Stimulated activated CD8-positive, alpha-beta memory T cell treated with anti-CD3 and anti-CD28 coated beads, Interleukin-15, amount 100 ng/mL, for 24 hours (primary cell): ENCODE measurements at places on chromosomes 6 and 20.

DNA sequence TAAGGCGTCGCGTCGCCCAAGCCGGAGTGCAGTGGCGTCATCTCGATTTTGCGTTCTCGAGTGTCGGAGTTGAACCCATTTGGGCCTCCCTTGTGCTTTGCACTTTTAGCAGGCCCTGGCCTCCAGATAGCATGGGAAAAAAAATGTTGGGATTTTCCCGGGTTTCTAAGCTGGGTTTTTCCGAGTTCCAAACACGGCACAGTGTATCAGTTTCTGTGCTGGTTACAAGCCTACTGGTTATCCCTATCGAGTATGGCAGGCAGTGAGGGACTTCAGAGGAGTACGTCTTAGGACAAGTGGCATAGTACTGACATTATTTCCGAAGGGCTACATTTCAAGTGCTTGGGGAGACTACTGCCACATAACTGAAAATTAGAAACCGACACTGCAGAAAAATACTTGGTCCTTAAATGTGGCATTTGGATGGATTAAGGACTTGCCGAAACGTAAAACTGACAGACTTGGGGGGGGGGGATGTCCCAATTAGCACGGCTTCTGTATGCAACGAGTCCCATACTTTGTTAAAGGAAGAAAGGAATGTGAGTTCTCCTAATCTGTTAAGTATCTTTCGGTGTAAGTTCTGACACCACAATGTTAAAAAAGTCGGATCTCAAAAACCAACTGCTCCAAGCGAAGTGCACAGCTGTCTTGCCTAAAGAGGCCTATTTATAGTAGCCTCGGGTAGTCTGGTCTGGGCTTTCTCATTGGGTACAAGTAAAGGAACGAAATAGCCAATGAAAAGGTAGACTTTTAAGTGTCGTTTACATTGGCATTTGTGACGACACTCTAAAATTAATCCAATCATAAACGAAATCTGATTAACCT, 70.2 kb downstream of the HFE start:
- no peak for DNase-seq

GRCh38 chr6:113027780-113028179, 680.6 kb downstream of the RFPL4B start:
- DNase-seq = no peak

DNA sequence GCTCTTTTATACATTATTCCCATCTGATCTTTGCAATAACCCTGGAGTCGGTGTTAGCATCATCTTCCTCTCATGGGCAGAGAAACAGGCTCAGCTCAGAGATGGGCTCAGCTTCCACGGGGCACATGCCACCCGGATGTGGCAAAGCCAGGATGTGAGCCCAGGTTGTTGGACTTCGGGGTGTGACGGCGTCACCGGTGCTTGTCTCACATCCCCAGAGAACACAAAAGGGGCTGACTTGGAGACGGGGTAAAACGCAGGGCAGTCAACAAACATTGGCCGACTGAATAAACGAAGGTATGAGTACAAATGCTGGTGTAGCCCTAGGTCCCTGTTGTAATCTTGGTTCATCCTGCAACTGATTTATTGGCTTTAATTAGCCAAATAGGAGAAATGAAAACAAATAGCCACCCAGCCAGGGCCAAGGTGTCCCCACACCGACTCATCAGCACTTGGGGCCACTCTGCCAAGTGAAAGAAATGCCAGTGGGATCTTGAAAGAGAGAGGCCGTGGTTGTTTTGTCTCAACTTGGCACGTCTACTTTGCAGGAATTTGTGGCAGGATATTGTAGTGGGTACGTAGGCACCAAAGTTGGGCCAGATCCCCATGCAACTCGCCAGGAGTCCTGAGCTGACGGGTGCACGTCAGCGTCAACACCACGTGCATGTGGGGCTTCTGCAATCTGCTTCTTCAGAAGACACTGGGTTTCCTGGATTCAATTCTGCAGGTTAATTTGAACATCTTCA, 42.8 kb downstream of the APCDD1L start:
- DNase-seq = no peak

DNA sequence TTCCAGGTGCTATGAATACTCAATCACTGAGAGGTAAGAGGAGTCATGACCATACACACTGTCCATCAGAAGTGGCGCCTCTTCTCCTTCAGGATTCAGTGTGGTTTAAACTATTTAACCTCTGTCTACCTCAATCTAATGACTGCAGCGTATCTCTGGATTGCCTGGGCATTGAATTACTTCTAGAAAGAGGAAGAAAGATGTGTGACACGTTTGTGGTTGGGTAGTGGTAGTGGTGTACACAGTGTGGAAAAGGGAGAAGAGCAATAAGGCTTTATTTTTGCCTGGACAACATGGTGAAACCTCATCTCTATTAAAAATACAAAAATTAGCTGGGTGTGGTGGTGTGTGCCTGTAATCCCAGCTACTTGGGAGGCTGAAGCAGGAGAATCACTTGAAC, 38.0 kb upstream of the ECHDC1 start:
- no peak for DNase-seq

GRCh38 chr20:44151621-44152416, 35.2 kb downstream of the JPH2 start:
- no peak for DNase-seq

DNA sequence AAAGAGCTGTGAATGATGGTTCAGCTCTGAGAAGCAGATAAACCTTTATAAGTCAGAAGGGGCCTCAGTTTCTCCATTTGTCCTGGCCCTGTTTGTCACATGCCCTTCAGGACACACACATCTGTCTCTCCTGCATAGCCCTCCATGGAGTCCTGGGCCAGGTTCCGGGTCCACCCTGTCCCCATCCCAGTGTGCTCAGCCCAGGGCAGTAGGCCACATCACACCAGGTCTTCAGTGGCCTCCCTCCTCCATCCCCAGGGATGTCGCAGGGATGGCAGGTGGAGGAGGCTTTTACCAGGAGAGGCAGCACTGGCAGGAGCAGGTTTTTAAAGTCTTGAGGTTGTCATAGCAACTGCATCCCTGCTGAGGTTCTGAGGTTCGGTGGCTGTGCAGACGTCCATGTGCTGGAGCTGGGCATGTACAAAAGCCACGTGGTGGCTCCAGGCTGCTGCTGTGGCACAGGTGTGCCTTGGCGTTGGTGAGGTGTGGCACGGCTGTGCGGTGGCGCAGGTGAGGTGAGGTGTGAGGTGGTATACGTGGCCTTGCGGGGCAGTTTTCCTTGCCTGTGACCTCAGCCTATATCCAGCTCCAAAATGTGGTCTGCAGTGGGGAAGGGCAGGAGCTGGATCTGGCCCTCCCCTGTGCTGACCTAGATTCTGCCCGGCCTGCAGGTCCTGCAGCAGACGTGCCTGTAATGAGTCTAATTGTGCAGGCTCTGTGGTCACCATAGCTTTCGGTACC, 8.0 kb upstream of the NPBWR2 start:
- no peak for DNase-seq

DNA sequence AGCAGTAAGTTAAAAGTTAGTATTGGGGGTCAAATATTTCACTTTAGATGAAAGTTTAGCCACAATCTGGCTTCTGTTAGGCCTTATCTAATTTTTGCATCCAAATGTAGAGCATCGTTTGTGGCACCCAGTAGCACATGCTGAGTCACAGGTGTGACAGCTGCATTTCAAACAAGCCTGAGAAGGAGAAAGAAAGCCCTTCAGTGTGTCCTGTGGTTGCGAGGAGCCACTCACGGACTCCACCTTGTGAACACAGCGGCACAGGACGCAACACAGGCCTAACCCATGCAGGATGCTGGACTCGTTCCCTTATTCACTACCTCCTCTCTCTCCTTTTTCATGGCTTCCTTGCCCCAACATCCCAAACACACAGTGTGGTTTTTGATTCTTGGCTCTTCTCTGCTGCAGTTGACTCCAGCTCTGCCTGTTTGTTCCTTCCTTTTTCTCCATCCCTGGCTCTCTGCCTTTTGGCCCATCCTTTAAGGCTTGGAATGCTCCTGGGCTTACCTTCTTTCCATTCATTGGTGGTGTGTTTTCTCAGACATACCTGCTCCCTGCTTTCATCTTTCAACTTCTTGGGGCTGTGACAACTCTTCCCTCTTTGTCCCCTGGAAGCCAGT, 124.2 kb downstream of the SLC16A10 start:
- no peak for DNase-seq

DNA sequence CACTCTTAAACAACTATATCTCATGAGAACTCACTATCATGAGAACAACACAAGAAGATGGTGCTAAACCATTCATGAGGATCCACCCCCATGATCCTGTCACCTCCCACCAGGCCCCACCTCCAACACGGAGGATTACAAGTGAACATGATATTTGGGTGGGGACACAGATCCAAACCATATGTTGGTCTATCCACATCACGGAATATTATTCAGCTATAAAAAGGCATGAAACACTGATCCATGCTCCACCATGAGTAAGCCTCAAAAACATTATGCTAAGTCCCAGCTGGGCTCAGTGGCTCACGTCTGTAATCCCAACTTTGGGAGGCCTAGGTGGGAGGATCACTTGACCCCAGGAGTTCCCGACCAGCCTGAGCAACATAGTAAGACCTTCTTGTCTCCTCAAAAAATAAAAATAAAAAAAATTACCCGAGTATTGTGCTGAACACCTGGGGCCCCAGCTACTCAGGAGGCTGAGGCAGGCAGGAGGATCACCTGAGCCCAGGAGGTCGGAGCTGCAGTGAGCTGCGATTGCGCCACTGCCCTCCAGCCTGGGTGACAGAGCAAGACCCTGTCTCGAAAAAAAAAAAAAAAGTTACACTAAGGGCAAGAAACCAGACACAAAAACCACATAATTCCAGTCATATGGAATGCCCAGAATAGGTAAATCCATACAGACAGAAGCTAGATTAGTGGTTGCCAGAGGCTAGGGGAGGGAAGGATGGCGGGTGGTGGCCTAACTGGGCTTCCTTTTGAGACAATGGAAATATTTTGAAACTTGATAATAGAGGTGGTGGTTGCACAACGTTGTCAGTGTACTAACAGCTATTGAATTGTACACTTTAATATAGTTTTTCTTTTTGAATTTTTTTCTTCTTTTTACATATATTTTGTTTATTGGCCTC, 43.1 kb downstream of the ZNF217 start:
- no peak for DNase-seq

- DNase-seq = no peak
Observed at GRCh38 chr6:96995903-96996302, 71.4 kb downstream of the KLHL32 start.

DNA sequence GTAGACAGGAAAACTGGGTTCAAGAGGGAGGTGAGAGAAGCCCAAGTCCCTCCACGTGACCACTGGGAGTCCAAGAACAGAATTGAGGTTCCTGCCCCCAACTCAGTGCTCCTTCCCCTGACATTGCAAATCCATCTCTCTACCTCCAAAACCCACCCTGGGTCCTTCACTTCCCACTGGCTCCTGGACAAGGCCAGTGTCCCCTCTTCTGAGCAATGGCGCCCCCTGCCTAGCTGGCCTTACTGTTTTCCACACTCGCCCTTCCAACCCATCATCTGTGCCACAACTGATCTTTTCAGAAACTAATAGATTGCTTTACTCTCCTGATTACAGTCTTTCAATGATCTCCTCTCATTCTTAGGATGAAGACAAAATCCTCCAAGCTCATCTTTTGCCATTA, 200.3 kb downstream of the ANKRD60 start:
- DNase-seq = no peak

GRCh38 chr20:38853759-38854158, 48.3 kb downstream of the PPP1R16B start:
- DNase-seq = no peak

- DNase-seq = no peak
Observed at GRCh38 chr6:119677384-119677783, 327.8 kb upstream of the MAN1A1 start.

DNA sequence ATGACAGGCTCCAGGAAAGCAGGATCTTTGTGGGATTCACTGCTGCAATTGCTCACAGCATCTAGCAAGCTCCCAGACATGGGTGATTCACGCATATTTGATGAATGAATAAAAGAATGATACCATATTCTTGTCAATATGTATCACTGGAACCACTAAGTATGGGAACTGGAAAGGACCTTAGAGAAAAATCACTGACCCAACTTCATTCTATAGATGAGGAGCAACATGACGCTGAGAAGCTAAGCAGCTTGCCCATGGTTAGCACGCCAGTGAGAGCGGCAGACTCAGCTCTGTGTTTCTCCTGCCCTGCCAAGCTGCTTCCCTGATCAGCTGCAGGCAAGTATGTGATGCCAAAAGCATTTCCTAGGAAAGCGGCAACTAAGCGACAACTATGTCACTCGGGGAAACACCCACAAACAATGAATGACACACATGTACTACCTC, 66.8 kb downstream of the PPP1R3G start:
- no peak for DNase-seq

DNA sequence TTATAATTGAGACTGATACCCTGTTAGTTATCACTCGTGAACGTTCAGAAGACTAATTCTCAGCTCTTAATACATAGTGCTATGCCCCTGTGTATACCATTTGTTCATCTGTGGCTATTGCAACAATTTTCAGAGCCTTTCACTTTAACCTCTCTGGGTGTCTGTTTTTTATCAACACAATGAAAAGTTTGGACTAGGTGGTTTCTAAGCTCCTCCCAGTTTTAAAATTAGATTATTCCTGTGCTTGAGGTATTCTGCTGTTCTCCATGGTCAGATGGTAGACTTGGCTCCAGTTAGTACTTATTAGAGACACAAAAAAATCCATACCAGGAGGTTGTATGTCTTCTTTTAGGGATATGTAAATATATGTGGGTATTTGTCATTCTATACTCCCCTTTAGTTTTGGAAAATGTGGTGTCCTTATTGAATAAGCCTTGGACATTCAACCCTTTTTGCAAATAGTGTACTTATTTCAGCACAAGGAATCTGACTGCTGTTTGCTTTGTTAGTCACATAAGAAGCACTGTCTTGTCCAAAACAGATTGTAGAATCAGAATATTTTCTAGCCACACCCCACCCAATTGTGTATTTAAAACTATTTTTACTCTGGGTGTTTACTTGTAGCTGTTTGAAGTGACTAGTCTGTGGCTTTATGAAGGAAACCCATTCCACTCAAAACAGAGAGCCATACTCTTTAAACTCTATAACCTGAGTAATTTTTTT, 2.0 kb upstream of the COL10A1 start:
- DNase-seq = no peak

- no peak for DNase-seq
Observed at GRCh38 chr6:160756871-160757270, 54.8 kb downstream of the PLG start.

DNA sequence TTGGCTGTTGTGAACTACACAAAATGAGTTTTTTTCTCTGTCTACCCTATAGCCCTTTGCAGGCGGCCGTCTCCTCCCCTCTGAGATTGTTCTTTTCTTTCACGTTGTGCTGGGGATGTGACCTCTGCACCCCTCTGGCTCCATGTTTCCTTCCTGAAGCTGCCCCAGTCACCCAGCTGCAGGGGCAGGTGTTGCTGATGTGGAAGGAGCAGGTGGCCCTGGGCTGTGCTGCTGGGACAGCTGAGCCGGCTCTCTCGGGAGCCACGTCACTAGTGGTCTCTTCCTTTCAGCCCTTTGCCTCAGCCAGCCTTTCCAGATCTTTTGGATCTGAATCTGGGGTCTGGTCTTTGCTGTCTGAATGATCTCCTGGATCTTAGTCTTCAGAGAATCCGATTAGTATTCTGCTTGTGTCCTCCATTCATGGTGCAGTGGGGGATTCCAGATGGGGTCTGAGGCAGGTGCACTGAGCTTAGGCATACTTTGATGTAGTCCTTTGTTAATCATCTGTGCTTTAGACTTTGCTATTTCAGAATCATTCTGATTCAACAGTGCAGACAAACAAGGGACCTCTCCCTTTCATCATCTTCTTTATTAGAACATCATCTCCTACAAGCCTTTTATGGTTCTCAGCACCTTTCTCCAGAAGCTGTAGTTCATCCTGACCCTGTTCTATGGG, 31.4 kb downstream of the TMEM181 start:
- DNase-seq = no peak
